ENCODE measurements at places on chromosomes 2 and 18. TPM values are rescaled to one million over a fixed set of nuclear protein-coding genes. Genes with fewer than 3 reads are reported as not detected.

The CERS6 gene
- 15.6 TPM for polyA plus RNA-seq

The TMEM17 gene
- polyA plus RNA-seq: 1.4 TPM

The PAX8 gene
- polyA plus RNA-seq: 0.91 TPM

The ACTG2 gene
- polyA plus RNA-seq: not detected

The ACKR3 gene
- 6.1 TPM for polyA plus RNA-seq

The CELF4 gene
- 0.32 TPM for polyA plus RNA-seq

The NIFK gene
- 182 TPM for polyA plus RNA-seq

The TGIF1 gene
- 5.6 TPM for polyA plus RNA-seq

The FBXO41 gene
- 3.1 TPM for polyA plus RNA-seq

The FAM110C gene
- not detected for polyA plus RNA-seq

The UGT1A8 gene
- not detected for polyA plus RNA-seq

The TGFA gene
- not detected for polyA plus RNA-seq

The UGT1A6 gene
- polyA plus RNA-seq: not detected

The VPS4B gene
- 34.5 TPM for polyA plus RNA-seq

The CDH2 gene
- 0.09 TPM for polyA plus RNA-seq

The PSMA8 gene
- polyA plus RNA-seq: not detected

The NGEF gene
- polyA plus RNA-seq: not detected

The TBR1 gene
- not detected for polyA plus RNA-seq

The IL1F10 gene
- polyA plus RNA-seq: not detected

The CFAP65 gene
- polyA plus RNA-seq: not detected

The ABCG8 gene
- not detected for polyA plus RNA-seq

Measured in GM12878 (cell line).